Endothelial cell of umbilical vein (primary cell): ENCODE measurements at places on chromosomes 16 and 17. TPM values are rescaled to one million over a fixed set of nuclear protein-coding genes. Genes with fewer than 3 reads are reported as not detected.

CACNB1 gene
- 4.7 and 5.0 TPM in 2 replicates for polyA plus RNA-seq

ZG16B gene
- polyA plus RNA-seq, result 0.22 and 0.25 TPM in 2 replicates

MYCBPAP gene
- 0.05 and 0.40 TPM in 2 replicates for polyA plus RNA-seq

HEATR9 gene
- polyA plus RNA-seq, result not detected in 2 replicates

PDE6G gene
- polyA plus RNA-seq, result 3.7 and 5.1 TPM in 2 replicates

ZFP3 gene
- polyA plus RNA-seq, result 1.7 and 1.8 TPM in 2 replicates

TAT gene
- not detected in 2 replicates for polyA plus RNA-seq

HSD17B2 gene
- 0.43 and 1.2 TPM in 2 replicates for polyA plus RNA-seq

TPPP3 gene
- 0.33 and 0.91 TPM in 2 replicates for polyA plus RNA-seq

DNA sequence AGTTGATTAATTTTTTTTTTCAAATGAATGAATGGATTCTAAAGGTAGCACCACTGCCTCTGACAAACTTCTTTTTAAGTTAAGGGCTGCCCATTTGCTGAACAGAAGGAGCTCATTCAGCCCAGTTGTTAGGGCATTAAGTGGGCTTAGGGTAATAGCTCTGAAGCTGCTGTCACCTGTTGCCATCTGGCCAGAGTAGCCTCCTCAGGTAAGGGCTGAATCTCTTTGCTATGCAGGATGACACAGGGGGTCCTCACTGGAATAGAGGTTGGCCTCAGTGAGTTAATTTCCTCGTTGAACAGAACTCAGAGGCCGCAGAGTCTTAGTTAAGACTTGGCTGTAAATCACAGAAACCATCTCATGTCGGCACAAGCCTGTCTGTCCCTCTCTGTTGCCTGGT is 232.8 kb downstream of the CCDC182 start:
- no peak for DNase-seq

DNA sequence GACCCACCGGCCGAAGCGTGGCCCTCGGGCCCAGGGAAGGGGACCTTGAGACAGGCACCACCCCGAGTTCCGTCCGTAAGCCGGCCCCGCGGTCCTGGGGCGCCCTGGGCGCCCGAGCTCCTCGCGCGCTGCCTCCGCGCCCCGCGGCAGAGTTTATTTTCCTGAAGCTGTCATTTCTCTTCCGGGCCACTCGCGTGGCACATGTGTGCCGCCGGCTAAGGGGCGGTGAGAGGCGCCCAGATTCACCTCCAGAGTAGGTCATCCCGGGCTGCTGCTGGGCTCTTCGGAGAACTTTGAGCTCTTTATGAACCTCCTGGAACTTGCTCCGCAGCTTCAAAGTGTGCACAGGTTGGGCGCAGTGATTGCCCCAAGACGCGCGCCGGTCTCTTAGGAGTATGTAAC is 489 bp downstream of the ZC3H18 start:
- peak; percentile 34 for DNase-seq

DNA sequence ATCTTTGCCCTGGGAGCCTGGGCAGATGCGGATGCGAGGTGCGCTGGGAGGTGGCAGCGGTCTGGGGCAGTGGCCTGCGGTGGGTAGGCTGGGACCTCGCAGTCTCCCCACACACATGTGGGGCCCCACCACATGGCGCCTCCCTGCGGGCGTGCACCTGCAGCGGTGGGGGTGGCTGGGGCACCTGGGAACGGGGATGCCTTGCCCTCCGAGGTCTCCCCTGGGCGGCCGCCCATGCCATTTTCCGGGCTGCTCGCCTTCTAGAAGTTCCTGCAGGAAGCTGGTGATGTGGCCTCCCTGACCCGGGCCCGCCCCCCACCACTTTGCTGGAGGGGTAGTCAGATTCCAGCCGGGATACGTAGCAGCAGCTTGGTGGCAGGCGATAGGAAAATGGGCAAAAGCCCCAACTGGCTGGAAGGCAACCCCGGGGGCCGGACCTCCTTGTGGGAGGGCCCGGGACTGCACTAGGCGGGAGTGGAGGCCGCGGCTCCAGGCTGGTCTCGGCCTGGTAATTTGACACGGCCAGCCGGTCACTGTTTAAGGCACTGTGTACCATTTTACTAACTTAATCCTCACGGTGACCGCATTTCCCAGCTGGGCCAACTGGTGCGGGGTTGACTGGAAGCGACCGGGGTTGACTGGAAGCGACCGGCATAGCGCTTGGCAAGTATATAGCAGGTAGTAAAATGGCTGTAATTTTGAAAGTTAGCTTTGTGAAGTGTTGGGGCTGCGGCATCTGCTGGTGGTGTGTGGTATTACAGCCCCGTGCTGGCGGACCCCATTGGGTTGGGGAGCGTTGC is 38.5 kb downstream of the IGF2BP1 start:
- DNase-seq, result peak; percentile 75

GRCh38 chr17:45584092-45585036 is 93.8 kb upstream of the PLEKHM1 start:
- peak; percentile 60 for DNase-seq

GRCh38 chr17:50137042-50137441 is 7.1 kb upstream of the SAMD14 start:
- DNase-seq, result no peak

- peak; percentile 66 for DNase-seq
Measured at GRCh38 chr17:49227436-49228261, 2.9 kb downstream of the PHOSPHO1 start.

DNA sequence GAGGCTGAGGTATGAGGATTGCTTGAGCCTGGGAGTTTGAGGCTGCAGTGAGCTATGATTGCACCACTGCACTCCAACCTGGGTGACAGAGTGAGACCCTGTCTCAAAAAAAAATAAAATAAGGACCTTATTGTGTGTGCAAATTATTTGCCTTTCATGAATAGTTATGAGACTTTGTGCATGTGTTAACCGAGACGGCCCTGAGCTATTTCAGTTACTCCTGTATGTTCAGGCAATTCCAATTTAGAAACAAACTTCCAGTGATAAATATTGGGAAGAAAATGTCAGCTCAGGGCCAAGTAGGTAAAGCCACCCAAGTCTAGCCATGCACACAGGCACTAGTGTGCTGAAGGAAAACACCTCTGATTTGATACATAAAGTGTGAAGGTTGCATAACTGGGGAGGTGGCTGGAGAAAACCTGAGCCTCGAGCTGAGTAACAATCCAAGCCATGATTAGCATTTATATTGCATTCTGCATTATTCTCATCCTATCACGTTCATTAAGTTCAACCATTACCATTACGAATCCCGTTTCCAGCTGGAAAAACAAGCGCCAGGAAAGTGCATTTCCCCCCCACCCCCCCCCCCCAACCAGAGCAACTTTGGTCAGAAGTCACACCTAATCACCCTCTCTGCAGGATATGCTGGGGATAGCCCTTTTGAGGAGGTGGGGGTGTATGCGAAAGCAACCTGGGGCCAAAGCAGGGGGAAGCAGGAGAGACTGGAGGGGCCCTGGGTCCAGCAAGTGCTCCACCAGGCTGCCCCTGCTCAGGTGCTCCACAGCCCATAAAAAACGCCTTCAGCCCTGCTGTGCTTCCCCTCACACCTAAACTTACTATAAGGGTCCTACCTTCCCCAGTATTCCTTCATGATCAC is 18.6 kb upstream of the ENDOV start:
- DNase-seq, result no peak

DNA sequence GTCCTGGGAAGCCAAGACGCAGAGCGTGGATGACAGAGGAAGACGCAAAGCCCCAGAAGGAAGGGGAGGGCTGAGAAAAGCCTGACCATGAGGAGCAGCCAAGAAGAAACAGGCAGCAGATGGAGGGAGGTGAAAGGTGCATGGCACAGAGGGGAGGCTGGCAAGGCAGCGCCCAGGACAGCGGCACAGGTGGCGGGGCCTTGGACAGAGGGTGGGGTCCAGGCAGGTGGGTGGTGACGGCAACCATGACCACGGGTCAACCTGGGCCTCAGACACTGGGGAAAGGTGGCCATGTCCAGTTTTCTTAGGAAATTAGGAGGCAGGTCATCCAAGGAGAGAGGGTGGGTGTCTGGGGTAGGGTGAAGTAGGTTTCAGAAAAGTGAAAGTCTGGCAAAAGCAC is 17.0 kb downstream of the ARHGAP17 start:
- DNase-seq, result no peak

DNA sequence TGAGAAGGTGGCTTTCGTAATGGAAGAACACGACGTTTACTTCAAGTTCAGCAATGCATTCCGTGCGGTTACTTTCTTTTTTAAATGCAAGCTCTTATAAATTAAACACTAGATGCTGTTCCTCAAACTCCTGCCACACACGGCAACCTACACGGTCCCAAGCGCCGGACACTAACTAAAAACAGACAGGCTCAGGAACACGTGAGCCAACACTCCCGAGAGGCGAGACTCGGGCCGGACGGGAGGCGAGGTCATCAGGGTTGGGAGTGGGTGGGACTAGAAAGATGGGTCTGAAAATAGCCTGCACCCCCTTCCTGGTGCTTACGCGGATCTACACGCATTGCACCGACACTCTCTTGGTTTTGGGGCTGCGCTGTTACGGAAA is 6.4 kb downstream of the CLCN7 start:
- DNase-seq, result no peak

DNA sequence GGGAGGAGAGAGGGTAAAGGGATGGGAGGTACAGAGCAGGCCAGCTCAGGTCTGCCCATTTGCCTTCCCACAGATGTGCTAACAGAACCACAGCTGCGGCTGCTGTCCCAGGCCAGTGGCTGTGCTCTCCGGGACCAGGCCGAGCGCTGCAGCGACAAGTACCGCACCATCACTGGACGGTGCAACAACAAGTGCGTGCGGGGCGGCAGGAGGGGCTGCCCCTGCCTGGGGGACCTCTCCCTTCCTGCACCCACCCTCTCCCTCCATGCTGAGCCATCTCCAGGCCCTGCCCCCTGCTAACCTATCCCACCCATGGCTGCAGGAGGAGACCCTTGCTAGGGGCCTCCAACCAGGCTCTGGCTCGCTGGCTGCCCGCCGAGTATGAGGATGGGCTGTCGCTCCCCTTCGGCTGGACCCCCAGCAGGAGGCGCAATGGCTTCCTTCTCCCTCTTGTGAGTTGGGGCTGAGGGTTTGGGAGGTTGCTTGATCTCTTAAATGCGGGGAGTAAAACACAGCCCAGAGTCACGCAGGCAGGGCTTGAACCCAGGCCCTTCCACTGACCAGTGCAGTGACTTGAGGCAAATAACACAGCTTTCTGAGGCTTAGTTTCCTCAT is 1.2 kb downstream of the EPX start:
- no peak for DNase-seq

DNA sequence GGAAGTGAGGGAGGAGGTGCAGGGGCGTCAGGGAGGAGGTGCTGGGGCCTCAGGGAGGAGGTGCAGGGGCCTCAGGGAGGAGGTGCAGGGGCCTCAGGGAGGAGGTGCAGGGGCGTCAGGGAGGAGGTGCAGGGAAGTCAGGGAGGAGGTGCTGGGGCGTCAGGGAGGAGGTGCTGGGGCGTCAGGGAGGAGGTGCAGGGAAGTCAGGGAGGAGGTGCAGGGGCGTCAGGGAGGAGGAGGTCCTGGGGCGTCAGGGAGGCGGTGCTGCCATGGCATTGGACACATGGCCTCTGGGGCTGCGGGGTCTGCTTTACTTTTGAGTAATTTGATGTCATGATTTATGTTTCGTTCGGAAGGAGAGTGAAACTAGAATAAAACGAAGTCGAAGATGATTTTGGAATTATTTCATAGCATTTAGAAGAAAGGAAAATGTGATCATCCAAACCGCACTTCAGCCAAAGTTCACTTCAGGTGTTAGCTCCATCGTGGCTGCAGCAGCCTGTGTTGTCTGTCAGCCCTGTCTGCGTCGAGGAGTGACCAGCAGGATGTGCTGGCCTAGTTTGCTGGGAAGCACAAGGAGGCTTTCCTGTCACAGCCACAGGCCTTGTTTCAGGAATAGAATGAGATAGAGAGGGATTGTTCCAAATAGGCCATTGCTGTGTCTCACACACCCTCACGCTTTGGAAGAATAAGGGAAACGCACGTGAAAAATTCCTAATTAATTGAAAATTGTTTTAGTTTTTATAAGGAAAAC is 42.8 kb downstream of the RAB11FIP3 start:
- no peak for DNase-seq

- DNase-seq, result no peak
Measured at GRCh38 chr16:50932348-50932935, 190.6 kb downstream of the CYLD start.

- no peak for DNase-seq
Measured at GRCh38 chr17:40451420-40451819, 8.2 kb downstream of the IGFBP4 start.

DNA sequence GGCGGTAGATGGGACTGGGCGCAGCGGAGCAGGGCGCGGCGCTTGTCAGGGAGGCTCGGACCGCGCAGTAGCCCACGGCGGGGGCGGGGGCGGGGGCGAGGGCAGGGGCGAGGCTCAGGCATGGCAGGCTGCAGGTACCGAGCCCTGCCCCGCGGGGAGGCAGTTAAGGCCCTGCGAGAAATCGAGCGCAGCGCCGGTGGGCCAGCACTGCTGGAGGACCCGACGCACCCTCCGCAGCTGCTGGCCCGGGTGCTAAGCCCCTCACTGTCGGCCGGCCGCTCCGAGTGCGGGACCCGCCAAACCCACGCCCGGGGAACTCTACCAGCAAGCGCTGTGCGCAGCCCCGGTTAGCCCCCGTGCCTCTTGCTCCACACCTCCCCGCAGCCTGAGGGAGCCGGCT is 90.2 kb upstream of the RPL38 start:
- DNase-seq, result no peak

GRCh38 chr17:48756830-48757251 is 28.3 kb upstream of the HOXB13 start:
- DNase-seq, result peak; percentile 13

GRCh38 chr16:10040136-10041080 is 141.8 kb downstream of the GRIN2A start:
- no peak for DNase-seq

DNA sequence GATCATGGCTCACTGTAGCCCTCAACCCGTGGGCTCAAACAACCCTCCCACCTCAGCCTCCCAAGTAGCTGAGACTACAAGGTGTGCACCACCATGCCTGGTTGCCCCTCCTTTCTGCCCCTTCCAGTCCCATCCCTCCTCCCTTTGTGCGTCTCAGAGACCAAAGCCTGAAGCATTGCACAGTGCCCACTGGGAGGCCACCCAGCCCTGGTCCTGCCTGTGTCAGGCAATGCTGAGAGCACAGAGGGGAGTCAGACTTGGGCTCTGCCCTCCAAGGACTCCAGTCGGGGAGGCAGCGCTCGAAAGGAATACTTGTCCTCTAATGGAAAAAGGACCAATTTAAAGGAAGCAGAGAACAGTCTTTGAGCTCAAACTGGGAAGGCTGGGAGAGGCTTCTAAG is 20.4 kb downstream of the RAI1 start:
- no peak for DNase-seq

GRCh38 chr16:22674832-22675191 is 139.2 kb upstream of the HS3ST2 start:
- DNase-seq, result no peak

DNA sequence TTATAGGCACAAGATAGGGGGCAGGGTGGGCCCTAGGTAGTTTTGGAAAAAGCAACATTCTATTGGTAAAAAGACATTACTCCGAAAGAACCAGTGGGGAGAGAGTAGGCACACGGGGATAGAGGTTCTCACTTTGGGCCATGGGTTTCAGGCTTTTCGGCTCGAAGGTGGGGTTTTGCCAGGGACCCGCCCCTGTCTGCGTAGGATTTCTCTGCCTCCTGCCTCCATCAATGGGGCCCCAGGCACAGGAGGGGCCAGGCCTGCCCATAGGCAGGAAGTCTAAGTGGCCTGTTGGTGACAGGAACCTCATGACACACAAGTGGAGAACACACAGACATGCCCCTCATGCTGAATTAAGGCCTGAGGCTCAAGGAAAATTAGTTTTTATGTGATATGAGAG is 57.5 kb downstream of the RNF213 start:
- no peak for DNase-seq
